ENCODE measurements at places on chromosomes 2 and 18.

GRCh38 chr2:61995065-61995464 is 89.6 kb downstream of the COMMD1 start:
- DNase-seq: no peak

DNA sequence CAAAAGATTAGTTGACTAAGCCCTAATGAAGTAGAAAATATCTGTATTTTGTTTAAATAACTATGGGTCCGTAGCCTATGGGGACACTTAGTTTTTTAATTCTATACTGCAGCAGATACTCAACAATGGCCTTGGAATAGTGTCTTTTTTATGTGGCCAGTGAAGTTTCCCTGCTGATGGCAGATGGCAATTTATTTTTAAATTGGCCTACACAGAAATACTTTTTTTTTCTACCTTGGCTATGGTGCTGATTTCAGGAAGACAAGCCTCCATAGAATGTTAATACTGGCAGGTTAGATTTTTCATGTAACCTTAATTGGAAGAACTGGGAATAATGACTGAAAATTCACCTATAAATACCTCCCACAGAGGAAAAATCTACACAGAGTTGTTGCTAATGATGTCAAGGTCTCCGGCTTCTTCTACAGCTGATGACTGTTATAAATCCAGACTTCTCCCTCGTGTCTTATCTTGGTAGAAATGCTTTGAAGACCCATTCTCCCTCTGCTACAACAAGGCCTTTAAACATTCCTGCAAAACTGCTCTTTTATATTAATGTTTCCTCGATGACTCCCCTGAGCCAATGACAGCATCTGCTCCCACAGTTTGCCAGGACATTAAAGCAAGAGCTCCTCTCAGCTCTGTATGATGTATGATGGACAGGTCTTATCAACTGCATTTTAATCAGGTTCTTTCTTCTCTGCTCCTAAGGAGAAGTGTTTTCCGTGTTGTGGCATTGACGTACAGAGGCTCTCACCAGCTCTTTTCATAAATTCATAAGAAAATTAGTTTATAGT is 29.1 kb upstream of the FAM98A start:
- DNase-seq: no peak

GRCh38 chr2:188333751-188334524 is 42.3 kb downstream of the GULP1 start:
- no peak for DNase-seq

- DNase-seq: no peak
Measured at GRCh38 chr18:78494204-78495085, 485.2 kb upstream of the SALL3 start.

GRCh38 chr2:144379851-144380311 is 140.0 kb downstream of the ZEB2 start:
- DNase-seq: no peak

- peak; percentile 70 for DNase-seq
Measured at GRCh38 chr2:143558665-143559064, 429.4 kb downstream of the ARHGAP15 start.

DNA sequence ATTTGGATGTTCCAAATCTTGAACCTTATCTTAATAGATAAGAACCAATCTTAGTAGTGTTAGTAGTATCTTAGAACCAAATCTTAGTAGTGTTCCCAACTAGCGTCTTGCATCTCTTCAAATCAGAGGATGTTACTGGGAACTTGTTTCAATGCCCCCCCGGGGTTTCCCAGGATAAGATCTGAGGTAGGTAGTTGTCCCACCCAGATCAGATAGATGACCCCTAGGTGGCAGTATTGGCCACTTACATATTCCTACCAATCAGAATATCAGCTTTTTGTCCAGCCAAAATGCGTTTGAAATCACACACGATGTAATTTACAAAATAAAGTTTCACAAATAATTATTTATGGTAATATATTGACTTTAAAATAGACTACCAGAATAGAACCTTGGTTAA is 314.8 kb downstream of the MBD2 start:
- DNase-seq: no peak

GRCh38 chr2:24351627-24351938 is 8.8 kb downstream of the ITSN2 start:
- no peak for DNase-seq

Data from fibroblast of skin of left quadriceps (primary cell).